Suppressor macrophage treated with lipopolysaccharide for 1 hour (primary cell): ENCODE measurements at places on chromosomes 2 and 18.

- DNase-seq: no peak
Measured at GRCh38 chr2:82098617-82099016, 1794.1 kb upstream of the LRRTM1 start.

- no peak for DNase-seq
Measured at GRCh38 chr2:228866044-228866443, 405.0 kb downstream of the PID1 start.

GRCh38 chr2:128162266-128162665, 71.3 kb downstream of the UGGT1 start:
- DNase-seq: peak; percentile 89

GRCh38 chr18:69981948-69982347, 34.3 kb upstream of the CD226 start:
- DNase-seq: no peak

DNA sequence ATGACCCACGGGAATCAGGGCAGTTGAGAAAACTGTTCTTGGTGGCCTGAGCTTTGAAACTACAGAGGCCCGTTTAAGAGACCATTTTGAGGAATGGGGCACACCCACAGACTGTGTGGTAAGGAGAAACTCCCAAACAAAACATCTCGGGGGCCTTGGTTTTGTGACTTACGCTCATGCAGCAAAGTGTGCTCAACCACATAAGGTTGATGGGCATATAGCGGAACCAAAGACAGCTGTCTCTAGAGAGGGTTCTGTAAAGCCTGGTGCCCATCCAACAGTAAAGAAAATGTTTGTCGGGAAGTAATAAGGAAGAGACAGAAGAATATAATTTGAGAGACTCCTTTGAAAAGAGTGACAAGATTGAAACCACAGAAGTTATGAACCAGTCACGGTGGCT, 5.4 kb downstream of the MRO start:
- DNase-seq: no peak
